ENCODE measurements at places on chromosomes 4 and X.

GRCh38 chr4:56633486-56633885 is 47.6 kb downstream of the HOPX start:
- DNase-seq, result no peak

GRCh38 chr4:152162331-152162697 is 373.6 kb downstream of the FBXW7 start:
- DNase-seq, result no peak

DNA sequence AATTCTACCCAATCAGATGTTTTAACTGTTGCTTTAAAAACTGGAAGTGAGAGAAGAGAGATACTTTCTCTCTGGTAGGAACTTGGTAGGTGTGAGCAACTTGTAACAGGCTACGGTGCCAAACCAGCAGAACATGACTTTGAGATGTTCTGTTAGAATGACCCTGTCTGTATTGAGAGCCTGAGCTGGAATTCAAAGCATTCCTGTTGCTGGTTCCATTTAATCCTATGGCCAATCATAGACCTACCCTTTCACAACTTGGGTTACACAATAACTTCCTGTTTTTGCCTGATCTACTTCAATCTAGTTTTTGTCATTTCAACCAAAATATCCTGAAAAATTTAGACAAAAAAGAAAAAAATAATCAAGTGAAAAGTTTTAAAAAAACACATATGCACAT is 1.7 kb upstream of the PRRG1 start:
- DNase-seq, result no peak

DNA sequence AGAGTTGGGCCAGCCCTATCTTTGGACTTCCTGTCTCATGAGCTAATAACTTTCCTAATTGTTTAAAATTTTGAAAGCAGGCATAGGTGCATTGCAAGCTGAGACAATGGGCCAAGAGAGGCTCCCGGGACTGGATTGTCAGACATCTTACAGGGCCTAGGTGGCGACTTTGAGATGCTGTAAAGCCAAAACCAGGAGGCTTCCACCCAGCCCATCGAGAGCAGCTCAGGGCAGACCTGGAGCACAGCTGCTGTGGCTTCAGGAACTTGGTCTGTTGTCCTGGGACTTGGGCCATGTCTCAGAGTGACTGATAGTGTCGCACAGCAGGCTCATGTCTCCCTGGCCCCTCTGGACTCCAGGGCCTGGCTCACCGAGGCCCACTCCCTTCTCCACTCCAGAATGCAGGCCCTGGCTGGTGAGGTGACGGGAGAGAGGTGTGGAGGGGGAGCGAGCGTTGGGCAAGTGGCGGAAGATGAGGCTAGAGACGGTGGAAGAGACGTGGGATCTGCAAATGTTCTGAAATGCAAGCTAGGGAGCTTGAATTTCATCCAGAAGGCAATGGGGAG is 24.1 kb upstream of the MTM1 start:
- DNase-seq, result no peak

DNA sequence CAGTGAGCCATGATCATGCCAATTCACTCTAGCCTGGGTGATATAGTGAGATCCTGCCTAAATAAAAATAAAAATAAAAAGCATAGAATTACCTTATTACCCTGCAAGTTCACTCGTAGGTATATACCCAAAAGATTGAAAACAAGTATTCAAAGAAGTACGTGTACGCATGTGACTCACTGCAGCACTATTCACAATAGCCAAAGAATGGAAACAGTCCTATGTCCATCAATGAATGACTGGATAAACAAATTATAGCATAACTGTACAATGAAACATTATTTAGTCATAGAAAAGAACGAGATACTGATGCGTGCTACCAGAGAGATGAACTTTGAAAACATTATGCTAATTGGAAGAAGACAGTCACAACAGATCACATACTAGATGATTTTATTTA is 204.6 kb upstream of the DIAPH2 start:
- no peak for DNase-seq

- DNase-seq, result peak; percentile 55
These were observed at the start of gene DDIT4L for GRCh38 chr4:100189820-100190642. TSS of gene DDIT4L (minus strand) at chr4:100190468. CDS start at chr4:100189983, 485 bp downstream.

- no peak for DNase-seq
These were observed 121.8 kb downstream of the PTTG2 start for GRCh38 chr4:38082021-38082420.

GRCh38 chr4:126468144-126468543 is 1153.4 kb downstream of the FAT4 start:
- DNase-seq, result no peak

- DNase-seq, result no peak
These were observed at the start of the genes DHRSX and ZBED1 for GRCh38 chrX:2500803-2501558. TSS of gene DHRSX (minus strand) at chrX:2500976. CDS start at chrX:2500925, 51 bp downstream. TSS of gene ZBED1 (minus strand) at chrX:2500976. CDS start at chrX:2490719, 10,257 bp downstream.

Data from muscle of arm (tissue), 14 donors.